ENCODE measurements at places on chromosomes 3 and 15.
A peak's percentile ranks its signal among the peaks of the same experiment; 100 is the strongest.

DNA sequence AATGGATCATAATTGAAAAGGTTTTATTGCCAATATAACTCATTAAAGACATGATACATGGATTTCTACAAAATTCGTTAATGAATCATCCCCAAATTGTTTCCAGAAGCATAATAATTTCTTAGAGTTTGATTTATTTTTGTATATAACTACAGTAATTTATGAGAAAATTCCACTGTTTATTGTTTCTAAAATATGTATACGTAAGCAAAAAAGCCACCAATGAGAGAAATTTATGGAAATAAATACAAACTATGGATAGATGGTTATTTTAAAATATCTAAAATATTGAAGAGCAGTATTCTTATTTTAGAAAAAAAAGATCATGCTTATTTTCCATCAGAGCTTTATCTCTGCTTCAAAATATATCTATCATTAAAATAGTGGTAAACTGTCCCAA lies 260.0 kb upstream of the ZNF385D start:
- H3K27me3 ChIP-seq, result no peaks in the 10 kb centered on the region
- H3K36me3 ChIP-seq, result no peaks in the 10 kb centered on the region
- H3K4me3 ChIP-seq, result no peak overlapping the region
- no peak overlapping the region for H3K27ac ChIP-seq
- no peak for DNase-seq

- DNase-seq, result no peak
- peak overlapping the region; percentile 77 for H3K4me3 ChIP-seq
- peak overlapping the region; percentile 41 for H3K27ac ChIP-seq
- H3K4me1 ChIP-seq, result peaks cover 38% of the 10 kb centered on the region
- no peaks in the 10 kb centered on the region for H3K27me3 ChIP-seq
Measured at GRCh38 chr15:77069521-77070121, 1.3 kb downstream of the TSPAN3 start.

- DNase-seq, result no peak
- no peak overlapping the region for H3K4me3 ChIP-seq
- peaks cover 80% of the 10 kb centered on the region for H3K4me1 ChIP-seq
- no peaks in the 10 kb centered on the region for H3K27me3 ChIP-seq
- H3K36me3 ChIP-seq, result peaks cover 56% of the 10 kb centered on the region
Measured at GRCh38 chr3:152399374-152399773, 130.6 kb downstream of the MBNL1 start.

DNA sequence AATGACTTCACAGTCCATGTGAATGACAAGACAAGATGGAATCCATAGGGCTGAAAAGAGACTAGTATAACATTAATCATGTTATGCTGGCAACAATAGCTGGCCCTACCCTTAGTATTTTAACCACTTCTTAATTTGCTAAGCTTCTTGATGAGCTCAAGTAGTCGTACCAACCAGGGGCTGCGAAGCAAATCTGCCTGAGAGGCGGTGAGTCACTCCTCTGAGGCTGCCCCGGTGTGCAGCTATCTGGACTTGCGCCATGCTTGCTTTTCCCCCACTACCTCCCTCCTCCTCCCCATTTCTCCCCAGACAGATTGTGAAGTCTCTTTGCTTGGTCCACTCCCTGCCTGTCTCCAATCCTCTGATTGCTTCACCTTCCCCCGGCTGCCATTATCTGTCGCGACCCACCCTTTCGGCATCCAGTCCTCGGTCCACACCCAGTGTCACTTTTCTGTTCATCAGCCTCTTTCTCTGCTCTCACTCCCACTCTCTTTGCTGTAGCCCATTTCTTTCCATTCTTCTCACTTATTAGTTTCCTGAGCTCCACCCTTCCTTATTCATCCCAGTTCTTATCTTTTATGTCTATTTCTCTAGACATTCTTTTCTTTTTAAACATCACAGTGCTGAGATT lies 42.7 kb downstream of the DUT start:
- no peaks in the 10 kb centered on the region for H3K4me1 ChIP-seq
- DNase-seq, result no peak
- H3K27me3 ChIP-seq, result peaks cover 24% of the 10 kb centered on the region
- no peaks in the 10 kb centered on the region for H3K36me3 ChIP-seq
- H3K27ac ChIP-seq, result no peak overlapping the region

- no peaks in the 10 kb centered on the region for H3K4me1 ChIP-seq
- H3K27ac ChIP-seq, result no peak overlapping the region
- no peaks in the 10 kb centered on the region for H3K27me3 ChIP-seq
Measured at GRCh38 chr3:96970211-96970610, 155.8 kb downstream of the EPHA6 start.

- no peak overlapping the region for H3K27ac ChIP-seq
- H3K4me3 ChIP-seq, result no peak overlapping the region
- no peak for DNase-seq
- H3K36me3 ChIP-seq, result no peaks in the 10 kb centered on the region
Measured at GRCh38 chr3:65811892-65812291, 226.8 kb downstream of the MAGI1 start.
